ENCODE measurements at places on chromosomes 1 and 21. TPM values are rescaled to one million over a fixed set of nuclear protein-coding genes. Genes with fewer than 3 reads are reported as not detected.

DNA sequence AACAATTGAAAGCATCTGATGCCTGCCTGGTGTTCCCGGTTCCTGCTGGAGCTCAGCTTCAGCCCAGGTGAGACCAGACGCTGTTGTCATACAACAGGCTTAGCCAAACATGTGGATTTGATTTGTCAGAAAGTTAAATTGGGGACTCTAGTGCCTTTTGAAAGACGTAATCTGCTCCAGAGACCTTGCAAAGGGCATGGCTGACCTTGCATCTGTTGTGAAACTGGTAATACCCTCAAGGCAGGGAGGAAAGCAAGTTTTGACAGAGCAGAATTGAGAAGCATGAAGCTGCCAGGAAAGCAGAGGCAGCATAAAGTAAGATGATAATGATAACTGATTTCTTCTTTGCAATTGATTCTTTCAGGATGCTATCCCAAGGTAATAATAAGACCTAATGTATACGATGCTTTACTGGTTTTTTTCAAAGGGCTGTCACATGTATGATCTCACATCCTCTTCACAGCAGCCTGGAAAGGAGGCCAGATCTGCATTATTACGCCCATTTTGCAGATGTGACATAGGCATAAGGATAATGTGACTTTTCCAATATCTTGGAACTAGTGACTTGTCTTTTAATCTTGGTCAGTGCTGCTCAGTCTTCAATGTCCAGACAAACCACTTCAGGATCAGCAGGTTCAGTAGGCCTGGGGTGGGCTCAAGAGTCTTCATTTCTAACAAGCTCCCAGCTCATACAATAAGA lies 24.7 kb upstream of the CNN3 start:
- no peak for DNase-seq

The OR14C36 gene
- not detected for total RNA-seq

- peak; percentile 99 for DNase-seq
These were observed at the start of gene RUNX1 for GRCh38 chr21:35048706-35049617. Gene RUNX1 (minus strand): TSS chr21:35049302.

The PFDN2 gene
- 137 TPM for total RNA-seq

- no peak for DNase-seq
These were observed 408.7 kb upstream of the TMPRSS15 start for GRCh38 chr21:18812308-18812707.

- no peak for DNase-seq
These were observed 11.8 kb downstream of the ZBED6 start for GRCh38 chr1:203807196-203807595.

GRCh38 chr1:220787069-220787619 lies 431 bp downstream of the MTARC1 start:
- no peak for DNase-seq

- no peak for DNase-seq
These were observed 114.6 kb upstream of the PLD5 start for GRCh38 chr1:242639104-242639503.

GRCh38 chr21:18630446-18630845 lies 226.9 kb upstream of the TMPRSS15 start:
- peak; percentile 61 for DNase-seq

The TEDDM1 gene
- not detected for total RNA-seq

The VASH2 gene
- 0.42 TPM for total RNA-seq

GRCh38 chr1:182248721-182249120 lies 142.9 kb downstream of the GLUL start:
- DNase-seq: no peak

The BARHL2 gene
- not detected for total RNA-seq

- peak; percentile 35 for DNase-seq
These were observed 13.1 kb downstream of the MAP1LC3C start for GRCh38 chr1:241985787-241986186.

The AIRE gene
- total RNA-seq: not detected

DNA sequence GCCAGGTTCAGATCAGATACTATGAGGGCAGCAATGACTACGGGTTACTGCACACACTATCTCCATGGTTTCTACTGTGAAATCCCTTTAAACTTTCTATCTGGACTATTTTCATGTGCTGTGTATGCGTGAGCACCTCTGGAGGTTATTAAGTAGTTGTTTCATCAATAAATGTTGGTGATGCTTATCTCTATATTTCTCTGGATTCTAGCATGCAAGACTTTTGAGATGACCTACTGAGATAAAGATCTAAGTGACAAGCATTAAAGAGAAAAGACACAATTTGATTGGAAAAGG lies 194.0 kb downstream of the NRIP1 start:
- DNase-seq: no peak

- peak; percentile 42 for DNase-seq
These were observed 39.0 kb upstream of the CADM3 start for GRCh38 chr1:159132271-159132881.

The RHBDL2 gene
- 0.50 TPM for total RNA-seq

The NUDT4B gene
- total RNA-seq: 14.6 TPM

The CYP4B1 gene
- not detected for total RNA-seq

DNA sequence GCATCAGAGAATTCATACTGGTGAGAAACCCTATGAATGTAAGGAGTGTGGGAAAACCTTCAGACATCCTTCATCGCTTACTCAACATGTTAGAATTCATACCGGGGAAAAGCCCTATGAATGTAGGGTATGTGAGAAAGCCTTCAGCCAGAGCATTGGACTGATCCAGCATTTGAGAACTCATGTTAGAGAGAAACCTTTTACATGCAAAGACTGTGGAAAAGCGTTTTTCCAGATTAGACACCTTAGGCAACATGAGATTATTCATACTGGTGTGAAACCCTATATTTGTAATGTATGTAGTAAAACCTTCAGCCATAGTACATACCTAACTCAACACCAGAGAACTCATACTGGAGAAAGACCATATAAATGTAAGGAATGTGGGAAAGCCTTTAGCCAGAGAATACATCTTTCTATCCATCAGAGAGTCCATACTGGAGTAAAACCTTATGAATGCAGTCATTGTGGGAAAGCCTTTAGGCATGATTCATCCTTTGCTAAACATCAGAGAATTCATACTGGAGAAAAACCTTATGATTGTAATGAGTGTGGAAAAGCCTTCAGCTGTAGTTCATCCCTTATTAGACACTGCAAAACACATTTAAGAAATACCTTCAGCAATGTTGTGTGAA lies 12.8 kb downstream of the ZFP69B start:
- DNase-seq: no peak

The RHOU gene
- total RNA-seq: not detected

DNA sequence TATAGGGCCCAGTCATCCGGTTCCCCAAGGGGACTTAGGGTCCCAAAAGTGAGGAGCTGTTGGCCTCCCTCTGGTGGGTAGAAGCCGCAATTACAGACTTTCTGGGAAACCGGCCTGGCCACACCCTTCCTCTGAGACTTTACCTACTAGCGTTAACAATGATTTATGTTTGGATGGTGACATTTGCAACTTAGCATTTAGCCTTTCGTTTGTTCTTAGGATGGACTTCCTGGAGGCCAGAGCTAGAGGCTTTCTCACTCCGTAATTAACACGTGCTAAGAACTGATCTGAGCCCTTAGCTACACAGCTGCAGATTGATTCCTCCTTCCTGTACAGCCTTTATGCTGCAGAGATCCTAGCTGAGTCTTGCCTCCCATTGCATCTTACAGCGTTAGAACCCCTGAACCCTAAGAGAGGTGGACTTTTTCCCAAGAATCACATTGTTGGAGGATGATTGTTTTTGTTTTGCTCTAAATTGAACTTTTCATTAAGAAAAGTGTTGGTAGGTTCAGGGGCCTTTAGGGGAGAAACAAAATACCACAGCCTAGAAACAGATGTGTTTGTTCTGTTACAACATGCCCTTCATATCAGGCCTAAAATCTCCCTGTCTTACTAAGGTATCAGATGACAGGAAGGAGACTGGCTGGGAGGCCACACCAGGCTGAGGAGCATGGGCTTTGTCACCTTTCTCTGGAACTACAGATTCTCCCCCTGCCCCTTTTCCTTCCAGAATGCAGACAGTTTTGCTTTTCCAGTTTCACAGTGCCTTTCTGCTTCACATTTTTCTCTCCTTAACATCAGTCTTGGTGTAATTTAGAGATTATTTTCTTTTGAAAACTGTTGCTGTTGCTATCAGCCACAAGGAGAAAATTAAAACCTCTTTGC lies 1.9 kb downstream of the S100A11 start:
- peak; percentile 80 for DNase-seq

The TPTE gene
- total RNA-seq: 1.7 TPM

GRCh38 chr1:61191433-61191720 lies 109.0 kb downstream of the NFIA start:
- no peak for DNase-seq

The RTCA gene
- 31.1 TPM for total RNA-seq

The CLDN19 gene
- not detected for total RNA-seq

DNA sequence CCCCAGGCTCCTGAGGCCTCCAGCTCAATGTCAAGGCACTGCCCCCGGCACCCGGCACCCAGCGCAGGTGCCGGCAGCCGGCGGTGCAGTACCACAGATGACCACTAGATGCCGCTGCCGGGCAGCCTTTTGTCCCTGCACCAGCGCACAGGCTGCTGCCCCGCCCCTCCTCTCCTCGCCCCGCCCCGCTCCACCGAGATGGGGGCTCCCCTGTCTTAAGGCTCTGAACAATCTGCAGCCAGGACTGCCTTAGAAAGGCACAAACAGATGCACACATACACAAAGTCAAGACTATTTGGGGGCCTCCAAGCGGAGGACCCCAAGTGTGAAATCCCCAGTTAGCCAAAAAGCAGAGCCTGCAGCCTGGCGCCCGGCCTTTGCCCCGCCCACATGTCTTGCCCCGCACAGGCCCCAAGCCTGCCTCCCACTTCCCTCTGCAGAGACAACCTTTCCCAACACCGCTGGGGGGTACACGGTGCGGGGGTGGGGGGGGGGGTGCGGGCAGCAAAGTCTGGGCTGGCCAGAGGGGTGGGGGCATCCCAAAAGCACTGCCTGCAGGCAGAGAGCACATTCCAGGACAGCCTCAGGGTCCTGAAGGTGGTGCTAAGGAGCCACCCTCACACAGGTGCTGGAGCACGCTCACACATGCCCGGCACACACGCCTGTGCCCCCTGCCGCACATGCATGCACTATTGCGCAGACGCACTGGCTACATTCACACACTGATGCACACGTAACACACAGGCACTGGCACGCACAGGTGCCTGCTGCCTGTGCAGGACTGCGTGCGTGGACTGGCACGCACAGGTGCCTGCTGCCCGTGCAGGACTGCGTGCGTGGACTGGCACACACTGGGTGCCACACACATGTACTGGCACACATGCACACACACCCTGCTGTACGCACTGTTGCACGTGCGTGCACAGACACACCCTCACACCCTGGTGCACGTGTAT lies 37.1 kb downstream of the ARHGEF16 start:
- peak; percentile 54 for DNase-seq

The PCSK9 gene
- total RNA-seq: 0.03 TPM

The IVL gene
- 0.26 TPM for total RNA-seq

DNA sequence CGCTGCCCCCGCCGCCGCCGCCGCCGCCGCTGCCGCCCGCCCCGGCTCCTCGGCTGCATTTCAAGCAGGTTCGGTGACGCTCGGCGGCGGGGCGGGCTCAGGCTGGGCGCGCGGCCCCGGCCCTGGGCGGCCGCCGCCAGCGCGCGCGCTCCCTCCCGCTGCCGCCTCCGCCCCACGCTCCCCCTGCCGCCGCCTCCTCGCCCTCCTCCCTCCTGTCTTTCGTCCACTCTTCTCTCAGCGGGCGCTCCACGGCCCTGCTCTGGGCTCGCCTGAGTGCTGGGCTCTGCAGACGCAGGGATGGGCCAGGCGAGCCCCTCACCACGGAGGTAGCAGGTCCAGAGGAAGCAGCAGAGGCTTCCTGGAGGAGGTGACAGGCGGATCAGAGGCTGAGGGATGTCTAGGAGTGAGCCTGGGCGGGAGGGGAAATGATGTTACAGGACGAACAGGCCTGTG lies at the start of gene LRP8:
TSS of gene LRP8 (minus strand) at position 62 of the 453 bp plus-strand sequence. CDS start 158 bp downstream, outside the sequence.
- peak; percentile 40 for DNase-seq

DNA sequence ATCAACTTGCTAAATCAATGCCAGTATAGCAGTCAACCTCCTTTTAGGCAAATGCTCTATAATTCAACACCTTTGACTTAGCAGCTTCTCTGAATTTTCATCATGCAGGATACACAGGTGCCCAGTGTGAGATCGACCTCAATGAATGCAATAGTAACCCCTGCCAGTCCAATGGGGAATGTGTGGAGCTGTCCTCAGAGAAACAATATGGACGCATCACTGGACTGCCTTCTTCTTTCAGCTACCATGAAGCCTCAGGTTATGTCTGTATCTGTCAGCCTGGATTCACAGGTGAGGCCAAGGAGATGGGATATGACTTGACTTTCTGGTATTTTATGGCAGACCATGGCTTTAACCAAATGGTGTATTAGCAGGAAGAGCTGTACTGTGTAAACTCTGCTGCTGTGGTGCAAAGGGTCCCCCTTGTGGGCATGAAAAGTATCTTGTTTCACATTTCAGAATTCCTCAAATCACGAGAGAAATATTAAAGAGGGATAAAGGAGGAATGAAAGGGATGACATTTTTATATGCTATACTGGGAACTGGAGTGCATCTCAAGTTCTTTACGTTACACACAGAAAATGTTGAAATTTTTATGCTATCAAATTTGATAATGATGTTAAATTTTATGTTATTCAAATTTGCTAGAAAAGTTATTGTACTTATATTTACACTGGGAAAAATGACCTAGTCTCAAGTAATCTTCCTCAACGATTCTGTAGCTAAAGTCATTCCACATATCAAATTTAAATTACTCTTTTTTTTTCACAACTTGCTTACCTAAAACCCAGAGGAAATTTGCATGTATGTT lies 88.9 kb downstream of the CRB1 start:
- peak; percentile 45 for DNase-seq

GRCh38 chr1:201248721-201249559 lies 34.4 kb upstream of the PKP1 start:
- no peak for DNase-seq

The SHISAL2A gene
- not detected for total RNA-seq

The TLCD4 gene
- total RNA-seq: 1.5 TPM

The OR10J1 gene
- total RNA-seq: not detected

GRCh38 chr1:93504247-93505033 lies 56.5 kb downstream of the FNBP1L start:
- DNase-seq: no peak

GRCh38 chr1:37915476-37916093 lies 31.3 kb downstream of the INPP5B start:
- no peak for DNase-seq

DNA sequence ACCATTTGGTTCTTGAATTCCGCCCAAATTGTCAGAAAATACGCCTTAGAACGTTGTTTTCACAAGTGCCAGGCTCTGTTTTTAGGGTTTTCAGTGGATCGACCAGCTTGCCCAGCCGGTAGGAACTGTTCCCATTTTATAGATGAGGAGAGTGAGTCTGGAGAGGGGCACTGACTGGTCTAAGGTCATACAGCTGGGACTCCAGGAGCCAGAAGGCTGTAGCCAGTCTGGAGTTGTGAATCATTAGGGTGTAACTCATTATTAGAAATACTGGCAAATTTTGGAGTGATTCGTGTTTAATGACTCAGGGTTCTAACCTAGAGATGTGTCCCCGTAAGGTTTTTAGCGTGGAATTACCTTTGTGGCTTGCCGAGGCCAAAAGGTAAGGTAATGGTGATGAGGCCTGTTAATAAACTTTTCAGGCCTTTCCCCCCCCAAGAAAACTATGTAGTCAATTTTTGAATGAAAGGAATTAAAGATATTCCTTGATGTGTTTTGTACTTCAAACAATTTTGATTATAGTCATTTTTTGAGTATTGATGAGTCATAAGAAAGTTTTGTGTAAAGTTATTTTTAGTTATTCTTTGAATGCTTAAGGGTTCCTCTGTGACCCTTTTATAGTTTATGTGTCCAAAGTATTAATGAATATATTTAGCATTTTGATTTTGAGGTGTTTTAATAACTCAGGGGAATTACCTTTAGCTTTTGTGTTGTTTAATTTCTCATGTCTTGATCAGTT lies 2.1 kb downstream of the DYRK1A start:
- peak; percentile 48 for DNase-seq

The ATAD3C gene
- 0.03 TPM for total RNA-seq
